ENCODE measurements at places on chromosomes 6 and 20.

DNA sequence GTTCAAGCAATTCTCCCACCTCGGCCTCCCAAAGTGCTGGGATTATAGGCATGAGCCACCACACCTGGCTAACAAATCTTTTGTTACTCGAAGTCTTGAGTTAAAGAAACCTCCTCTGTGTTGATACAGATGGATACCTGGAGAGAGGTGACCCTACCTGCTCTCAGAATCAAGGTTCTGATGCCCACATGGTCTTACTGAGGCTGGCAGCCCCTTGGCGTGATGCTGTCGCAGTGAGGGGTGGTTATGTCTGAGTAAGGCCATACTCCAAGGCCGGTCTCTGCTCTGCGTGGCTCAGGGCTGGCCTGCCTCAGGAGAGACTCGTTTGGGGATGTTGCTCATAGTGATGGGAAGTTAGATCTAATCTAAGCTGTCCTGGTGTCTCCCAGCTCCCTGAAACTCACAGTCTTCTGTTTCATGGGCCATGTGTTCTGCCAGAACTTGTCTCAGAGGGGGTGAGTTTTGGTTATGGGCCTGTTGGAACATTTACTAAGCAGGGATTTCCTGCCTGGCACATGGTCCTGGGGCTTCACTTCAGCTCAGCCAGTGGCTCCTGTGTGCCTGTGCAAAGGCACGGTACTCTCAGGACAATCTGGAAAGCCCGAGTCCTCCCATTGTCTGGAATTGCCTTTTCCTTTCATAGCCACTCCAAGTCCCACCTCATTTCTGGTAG is 17.5 kb upstream of the TRAF3IP2 start:
- no peak for DNase-seq

DNA sequence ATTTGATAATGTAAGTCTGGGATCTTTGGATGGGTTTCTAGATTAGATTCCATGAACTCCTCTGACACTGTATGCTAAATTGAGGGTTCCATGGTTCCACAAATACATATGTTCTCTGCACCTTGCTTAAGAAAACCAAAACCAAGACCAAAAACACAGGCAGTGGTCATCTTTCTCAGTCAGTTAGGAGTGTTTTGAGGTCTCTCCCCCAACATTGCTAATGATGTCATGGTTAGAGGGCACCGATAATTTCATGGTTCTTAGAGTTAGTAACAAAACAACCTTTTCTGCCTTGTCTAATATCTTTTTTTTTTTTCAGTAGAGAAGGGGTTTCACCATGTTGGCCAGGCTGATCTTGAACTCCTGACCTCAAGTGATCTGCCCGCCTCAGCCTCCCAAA is 44.5 kb downstream of the ARID1B start:
- DNase-seq, result no peak

- no peak for DNase-seq
Observed at GRCh38 chr6:25995507-25995906, 32.9 kb downstream of the TRIM38 start.

- DNase-seq, result no peak
Observed at GRCh38 chr20:16918366-16918765, 170.2 kb downstream of the OTOR start.

DNA sequence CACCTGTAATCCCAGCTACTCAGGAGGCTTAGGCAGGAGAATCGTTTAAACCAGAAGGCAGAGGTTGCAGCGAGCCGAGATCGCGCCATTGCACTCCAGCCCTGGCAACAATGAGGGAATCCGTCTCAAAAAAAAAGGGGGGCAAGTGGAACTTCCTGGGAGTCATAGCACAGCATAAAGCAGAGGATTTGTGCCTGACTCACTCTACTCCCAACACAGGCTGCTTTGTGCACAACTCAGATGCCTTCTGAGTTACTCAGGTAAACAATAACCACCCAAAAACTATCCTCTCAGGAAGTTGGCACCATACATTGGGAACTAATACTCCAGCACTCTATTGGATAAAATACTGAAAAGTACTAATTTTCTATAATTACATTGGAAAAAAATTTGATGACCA is 2.5 kb upstream of the TMEM244 start:
- no peak for DNase-seq

- no peak for DNase-seq
Observed at GRCh38 chr6:132118144-132118543, 167.0 kb upstream of the CCN2 start.

- DNase-seq, result no peak
Observed at GRCh38 chr6:126880964-126881363, 237.5 kb upstream of the RSPO3 start.

DNA sequence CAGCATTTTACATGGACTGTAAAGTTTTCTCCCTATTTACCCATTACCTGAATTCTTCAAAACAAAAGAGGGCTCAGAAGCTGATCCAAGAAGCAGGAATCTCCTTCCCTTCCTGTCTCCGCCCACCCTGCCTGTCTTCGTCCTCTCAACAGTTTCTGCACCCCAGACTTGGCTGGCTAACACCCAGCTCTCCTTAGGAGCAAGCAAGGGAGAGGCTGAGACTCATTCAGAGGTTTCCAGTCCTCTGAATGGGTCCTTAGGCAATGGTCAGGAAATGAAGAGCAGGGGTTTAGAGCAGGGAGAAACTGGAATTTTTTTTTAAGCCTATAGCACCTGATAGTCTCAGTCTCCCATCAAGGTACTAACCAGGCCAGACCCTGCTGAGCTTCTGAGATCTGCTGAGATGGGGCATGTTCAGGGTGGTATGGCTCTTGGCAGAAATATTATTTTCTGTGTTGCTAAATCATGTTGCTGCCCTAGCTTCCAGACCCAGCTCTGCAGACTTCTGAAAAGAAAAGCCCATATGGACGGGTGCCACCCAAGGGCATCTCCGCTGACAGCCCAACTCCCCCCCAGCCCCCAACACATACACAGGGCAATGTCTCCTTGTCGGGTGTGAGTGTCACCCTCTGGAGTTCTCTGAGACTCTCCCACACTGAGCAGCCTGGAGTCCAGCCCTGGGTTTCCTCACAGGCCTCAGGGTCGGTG is 74.6 kb upstream of the CD93 start:
- DNase-seq, result no peak

GRCh38 chr6:63597141-63598048 is 25.1 kb downstream of the LOC128125822 start:
- no peak for DNase-seq

DNA sequence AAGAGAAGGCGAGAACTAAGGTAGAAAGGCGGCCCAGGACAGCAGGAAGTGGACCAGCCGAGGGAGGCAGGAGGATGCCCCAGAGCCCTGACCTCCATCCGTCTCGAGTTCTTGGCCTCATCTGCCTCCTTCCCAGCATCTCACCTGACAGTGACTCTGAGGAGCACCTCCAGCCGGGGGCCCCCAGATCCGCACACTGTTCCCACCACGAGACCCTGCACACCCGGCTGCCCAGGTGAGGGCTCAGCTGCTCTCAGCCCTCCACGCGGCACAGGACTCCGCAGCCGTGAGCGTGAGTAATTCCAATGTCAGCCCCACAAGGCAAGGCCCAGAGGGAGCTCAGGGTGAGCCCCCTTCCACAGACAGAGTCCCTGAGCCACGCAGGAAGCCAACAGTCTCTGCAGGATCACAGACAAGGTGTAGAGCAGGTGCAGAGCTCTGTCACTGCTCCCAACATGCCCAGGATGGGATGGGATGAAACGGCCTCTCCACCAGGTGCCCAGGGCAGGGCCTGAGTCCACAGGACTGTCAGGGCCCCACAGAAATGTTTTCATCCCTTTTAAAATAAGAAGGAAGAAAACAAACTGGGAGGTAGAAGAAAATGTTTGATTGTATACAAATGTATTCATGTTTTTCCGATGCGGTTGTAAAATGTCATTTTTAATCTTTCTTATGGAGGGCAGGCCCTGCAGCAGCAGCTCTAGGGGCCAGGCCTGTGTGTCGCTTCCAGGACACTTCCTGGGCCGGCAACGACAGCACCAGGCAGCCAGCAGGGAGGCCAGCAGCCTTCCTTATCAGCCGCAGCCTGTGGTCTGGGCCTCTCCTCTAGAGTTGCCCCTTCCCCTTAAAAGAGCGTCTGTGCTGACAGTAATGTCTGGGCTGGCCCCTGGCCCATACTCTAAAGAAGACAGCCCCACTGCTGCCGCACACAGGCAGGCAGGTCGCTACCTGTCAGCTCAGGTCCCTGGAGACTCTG is 66.9 kb downstream of the DLL1 start:
- DNase-seq, result no peak

DNA sequence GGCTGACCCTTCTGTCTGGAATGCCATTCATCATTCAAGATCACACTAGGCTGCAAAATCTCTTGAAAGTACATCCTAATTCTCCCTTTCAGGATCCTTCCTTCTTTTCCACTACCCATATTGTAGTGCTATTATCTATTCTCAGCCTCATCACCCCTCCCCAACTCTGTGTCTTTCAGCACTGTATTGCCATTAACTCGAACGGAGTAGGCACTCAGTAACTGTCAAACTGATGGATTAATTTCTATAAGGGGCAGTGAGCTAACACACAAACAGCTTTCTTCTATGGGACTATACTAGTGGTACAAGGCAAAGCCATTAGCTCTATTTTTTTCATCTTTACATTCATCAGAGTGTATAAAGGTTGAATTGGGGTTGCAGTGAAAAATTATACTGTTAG is 46.6 kb downstream of the LAMA4 start:
- no peak for DNase-seq

DNA sequence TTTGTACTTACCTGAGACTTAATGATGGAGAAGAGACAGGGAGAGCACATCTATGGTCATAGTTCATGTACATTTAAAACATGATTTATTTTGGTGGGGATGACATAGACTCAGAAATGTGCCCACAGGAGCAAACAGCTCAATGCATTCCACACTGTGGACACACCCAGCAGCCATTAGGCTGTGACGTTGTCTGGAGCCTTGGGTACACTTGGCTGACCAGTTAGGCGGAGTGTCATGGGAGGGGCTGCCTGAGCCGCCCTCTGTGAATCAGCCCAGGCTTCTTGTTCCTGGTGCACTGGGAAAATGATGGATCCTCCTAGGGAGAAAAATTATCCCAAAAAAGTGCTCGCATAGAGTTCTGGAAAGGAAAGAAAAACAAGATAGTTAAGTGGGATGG is 231.0 kb upstream of the GMDS start:
- no peak for DNase-seq

DNA sequence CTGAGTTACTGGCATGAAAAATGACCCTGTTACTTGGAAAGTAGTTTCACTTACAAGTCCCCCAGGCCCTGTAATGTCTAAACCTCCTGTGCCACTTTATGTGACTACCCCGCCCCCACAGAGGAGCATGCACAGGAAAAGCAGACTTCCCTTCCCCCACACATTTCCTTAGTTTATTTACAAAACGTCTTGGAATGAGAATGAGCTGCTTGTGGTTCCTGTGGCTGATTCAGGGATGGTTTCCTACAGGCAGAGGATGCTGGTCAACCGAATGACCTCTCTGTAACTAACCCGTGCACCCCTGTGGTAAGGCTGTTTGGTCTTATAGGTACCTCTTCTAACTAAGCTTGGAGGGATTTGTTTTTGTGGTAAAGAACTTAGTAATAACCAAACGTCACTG is 28.5 kb downstream of the RSPO3 start:
- DNase-seq, result no peak

DNA sequence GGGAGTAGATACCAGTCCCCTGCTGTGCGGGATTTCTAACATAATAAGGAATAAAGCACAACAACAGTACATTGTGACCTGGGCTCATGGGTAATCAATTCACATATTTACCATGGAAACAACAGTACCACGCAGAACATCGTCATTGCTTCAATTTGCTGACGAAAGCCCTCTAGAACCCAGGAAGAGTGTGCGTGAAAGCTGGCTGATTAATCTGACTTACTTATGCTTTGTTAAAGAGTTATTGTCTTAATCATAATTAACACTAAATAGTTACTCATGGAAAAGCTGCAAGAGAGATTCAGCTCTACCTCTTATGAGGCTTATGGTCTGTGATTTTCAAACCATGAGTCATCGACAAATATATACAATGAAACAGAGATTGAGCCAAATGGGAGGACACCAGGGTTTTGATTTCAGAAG is 644.3 kb upstream of the AGPAT4 start:
- DNase-seq, result no peak

- DNase-seq, result no peak
Observed at GRCh38 chr6:72588155-72588554, 33.7 kb upstream of the KCNQ5 start.

DNA sequence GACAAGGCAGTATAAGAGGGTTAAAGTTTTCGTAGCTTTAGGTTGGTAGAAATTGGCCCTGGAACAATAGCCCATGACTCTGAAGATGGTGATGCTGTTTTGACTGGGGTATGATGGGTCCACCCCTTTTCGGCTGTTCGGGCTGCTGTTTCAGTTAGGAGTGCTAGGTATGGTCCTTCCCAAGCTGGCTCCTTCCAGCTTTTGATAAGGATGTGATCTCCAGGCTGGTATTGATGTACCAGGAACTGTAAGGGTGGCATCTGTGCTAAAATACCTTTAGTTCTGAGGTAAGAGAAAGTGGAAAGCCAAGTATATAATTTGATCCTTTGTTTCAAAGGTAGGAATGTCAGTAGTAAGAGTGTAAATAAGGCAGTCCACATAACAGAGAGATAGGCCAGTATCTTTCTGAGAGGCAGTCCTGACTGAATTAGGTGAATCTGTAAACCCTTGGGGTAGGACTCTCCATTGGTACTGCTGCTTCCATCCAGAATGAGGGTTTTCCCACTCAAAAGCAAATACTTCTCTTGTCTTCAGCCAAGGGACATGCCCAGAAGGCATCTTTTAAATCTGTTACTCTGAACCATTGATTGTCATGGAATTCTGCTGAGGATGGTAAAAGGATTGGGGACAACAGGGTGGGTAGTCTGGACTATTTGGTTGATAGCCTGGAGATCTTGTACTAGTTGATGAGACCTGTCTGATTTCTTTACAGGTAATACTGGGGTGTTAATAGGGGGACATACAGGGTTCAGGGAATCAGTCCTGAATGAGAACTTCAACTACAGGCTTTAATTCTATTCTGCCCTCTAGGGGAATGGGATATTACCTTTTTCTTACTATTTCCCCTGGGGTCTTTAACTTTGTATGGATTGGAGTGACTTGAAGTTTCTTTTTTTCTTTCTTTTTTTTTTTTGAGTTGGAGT is 6.1 kb upstream of the ZNFX1 start:
- no peak for DNase-seq

DNA sequence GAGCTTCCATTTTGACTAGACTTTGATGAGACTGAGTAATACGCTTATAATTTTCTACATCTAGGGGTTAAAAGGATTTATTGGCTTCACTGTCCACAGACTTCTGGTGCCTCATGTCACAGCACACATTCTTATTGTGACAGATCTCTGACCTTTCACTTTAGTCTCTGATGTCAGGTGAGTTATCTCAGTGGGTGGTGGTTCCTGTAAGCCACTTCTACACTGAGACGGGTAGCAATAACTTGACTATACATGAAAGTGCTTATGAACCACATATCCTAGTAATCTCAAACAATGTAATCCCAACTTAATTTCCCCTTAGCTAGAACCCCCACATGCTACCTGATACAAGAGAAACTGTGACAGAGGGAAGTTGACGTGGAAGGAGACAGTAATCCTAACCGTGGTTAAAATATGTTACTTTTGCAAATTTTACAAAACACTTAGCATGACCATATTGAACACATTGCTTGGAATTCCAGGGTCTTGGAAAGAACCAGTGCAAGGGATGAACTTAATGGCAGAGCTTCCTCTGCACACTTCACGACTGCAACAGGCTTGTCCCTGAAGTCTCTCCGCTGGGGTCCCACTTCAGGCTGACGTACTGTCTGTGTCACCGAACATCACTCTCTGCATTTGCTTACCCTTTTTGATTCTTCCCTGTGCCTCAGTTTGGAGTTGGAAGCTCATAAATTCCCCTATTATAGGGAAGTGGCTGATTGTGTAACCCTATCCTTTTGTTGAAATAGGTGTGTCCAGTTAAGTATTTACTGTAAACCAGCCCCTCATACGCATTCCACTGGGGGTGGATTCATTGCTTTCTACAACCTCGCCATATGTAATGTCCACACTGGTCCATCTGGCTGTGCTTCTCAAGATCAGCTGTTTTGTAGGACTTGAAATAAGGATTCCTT is 6.4 kb upstream of the TRIM40 start:
- no peak for DNase-seq
